ENCODE measurements at places on chromosomes 1 and 21.

GRCh38 chr1:247336390-247336789, 4.7 kb upstream of the ZNF496 start:
- no peaks in the 10 kb centered on the region for H3K27me3 ChIP-seq
- peaks cover 2% of the 10 kb centered on the region for H3K4me1 ChIP-seq
- no peak overlapping the region for H3K27ac ChIP-seq

- peak; percentile 24 for DNase-seq
- H3K36me3 ChIP-seq, result no peaks in the 10 kb centered on the region
- H3K27me3 ChIP-seq, result no peaks in the 10 kb centered on the region
- no peak overlapping the region for H3K27ac ChIP-seq
- H3K4me1 ChIP-seq, result no peaks in the 10 kb centered on the region
Observed at GRCh38 chr1:185790194-185790735, 56.1 kb downstream of the HMCN1 start.

DNA sequence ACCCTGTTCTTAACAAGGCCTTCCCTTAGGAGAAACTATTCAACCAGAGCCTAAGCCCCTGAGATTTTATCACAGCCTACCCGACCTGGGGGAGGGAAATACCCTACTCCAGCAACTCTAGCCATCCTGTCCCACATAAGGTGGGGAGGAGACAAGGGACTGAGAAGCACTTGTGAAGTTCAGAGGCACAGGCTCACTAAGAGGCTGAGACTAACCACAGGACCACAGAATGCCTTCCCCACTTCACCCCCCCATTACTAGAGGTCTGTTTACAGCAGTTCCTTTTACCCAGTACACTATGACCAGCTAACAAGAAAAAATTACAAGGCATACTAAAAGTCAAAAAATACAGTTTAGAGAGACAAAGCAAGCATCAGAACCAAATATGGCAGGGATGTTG, 86.8 kb downstream of the TEX35 start:
- no peaks in the 10 kb centered on the region for H3K27me3 ChIP-seq
- H3K4me1 ChIP-seq, result no peaks in the 10 kb centered on the region
- DNase-seq, result no peak

DNA sequence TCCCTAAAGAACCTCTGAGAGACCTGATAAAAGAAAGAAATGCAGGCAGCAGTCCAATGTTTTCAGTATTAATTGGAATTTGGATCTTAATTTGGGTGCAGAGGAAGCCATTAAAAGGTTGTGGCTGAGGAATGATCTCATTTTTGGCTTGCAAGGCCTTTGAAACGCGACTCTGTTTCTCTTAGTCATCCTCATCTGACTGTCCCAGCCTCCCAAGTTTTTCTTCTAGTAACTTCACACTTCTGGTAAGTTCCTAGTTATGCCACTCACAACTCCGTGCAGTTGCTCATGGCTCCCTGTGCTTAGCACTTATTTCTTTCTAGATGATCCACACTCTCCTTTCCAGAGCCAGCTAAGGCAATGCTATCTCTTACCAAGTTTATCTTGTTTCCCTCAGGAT, 147.4 kb upstream of the USP24 start:
- DNase-seq, result peak; percentile 85
- H3K4me3 ChIP-seq, result no peak overlapping the region
- H3K36me3 ChIP-seq, result no peaks in the 10 kb centered on the region
- peaks cover 7% of the 10 kb centered on the region for H3K4me1 ChIP-seq

DNA sequence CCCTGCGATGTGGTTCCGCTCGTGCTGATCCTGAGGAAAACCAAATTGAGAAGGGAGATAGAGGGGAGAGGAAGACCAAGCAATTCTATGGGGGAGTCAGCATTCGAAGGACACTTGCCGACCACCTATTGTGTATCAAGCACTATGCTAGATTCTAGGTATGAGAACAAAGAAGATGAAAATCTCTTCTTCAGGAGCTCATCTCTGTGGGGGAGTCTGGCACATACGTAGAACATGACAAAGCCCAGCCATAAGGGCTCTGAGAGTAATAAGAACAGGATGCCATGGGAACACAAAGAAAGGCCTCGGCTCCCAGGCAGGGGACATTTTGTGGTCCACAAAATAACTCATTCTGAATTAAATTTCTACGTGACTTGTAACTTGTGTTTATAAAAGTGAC, 83.7 kb downstream of the WLS start:
- no peak overlapping the region for H3K27ac ChIP-seq
- H3K4me1 ChIP-seq, result no peaks in the 10 kb centered on the region
- DNase-seq, result no peak
- H3K4me3 ChIP-seq, result no peak overlapping the region
- H3K27me3 ChIP-seq, result no peaks in the 10 kb centered on the region

GRCh38 chr1:15429701-15430149, 8.5 kb upstream of the CTRC start:
- H3K27ac ChIP-seq, result no peak overlapping the region
- no peak overlapping the region for H3K4me3 ChIP-seq
- H3K36me3 ChIP-seq, result peaks cover 2% of the 10 kb centered on the region
- peaks cover 14% of the 10 kb centered on the region for H3K4me1 ChIP-seq
- no peaks in the 10 kb centered on the region for H3K27me3 ChIP-seq
- DNase-seq, result peak; percentile 67

GRCh38 chr1:12167493-12168429, 970 bp downstream of the TNFRSF1B start:
- DNase-seq, result no peak
- H3K27ac ChIP-seq, result peak overlapping the region; percentile 68
- no peaks in the 10 kb centered on the region for H3K4me1 ChIP-seq
- peaks cover 2% of the 10 kb centered on the region for H3K36me3 ChIP-seq

- DNase-seq, result no peak
- H3K4me1 ChIP-seq, result no peaks in the 10 kb centered on the region
- no peaks in the 10 kb centered on the region for H3K36me3 ChIP-seq
Observed at GRCh38 chr1:212147581-212148033, 112.1 kb downstream of the DTL start.

DNA sequence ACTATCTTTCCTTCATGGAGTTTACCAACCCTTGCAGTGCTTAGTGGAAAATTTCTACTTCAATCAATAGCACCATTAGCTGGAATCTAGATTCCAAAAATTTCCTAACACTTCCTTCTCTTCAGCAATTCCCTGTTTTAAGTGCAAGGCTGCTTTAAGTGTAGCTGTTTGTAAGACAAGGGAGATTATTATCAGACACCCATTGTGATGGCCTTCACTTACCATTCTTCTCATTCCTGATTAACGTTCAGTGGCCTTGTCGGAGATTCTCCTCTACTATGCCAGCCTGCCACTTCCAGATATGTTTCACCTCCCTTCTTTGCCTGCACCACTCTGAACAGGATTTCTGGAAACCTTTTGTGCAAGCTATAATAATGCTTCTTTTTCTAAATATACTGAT, 464.9 kb upstream of the ADGRL2 start:
- H3K4me1 ChIP-seq, result no peaks in the 10 kb centered on the region
- no peaks in the 10 kb centered on the region for H3K36me3 ChIP-seq
- H3K27ac ChIP-seq, result no peak overlapping the region
- no peak for DNase-seq

DNA sequence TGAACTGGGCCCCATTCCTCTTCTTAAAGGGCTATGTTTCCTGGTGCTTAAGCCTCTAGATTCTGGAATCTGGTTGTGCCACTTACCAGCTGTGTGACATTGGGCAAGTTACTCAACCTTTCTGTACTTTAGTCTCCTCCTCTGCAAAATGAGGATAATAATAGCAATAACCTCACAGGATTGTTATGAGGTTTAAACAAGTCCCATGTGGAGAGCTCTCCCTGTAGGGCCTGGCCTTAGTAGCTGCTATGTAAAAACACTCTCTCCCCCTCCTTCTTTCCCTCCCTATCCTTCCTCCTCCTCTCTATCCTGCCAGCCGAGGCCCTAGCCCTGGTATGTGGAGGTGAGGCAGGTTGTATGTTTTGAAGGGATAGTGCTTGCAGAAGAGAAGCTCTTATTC, 8.2 kb upstream of the PEAR1 start:
- H3K4me1 ChIP-seq, result no peaks in the 10 kb centered on the region
- H3K27me3 ChIP-seq, result peaks cover 60% of the 10 kb centered on the region
- DNase-seq, result peak; percentile 18
- no peak overlapping the region for H3K4me3 ChIP-seq
- H3K36me3 ChIP-seq, result no peaks in the 10 kb centered on the region
- H3K27ac ChIP-seq, result no peak overlapping the region

- no peak for DNase-seq
- H3K27ac ChIP-seq, result no peak overlapping the region
- no peak overlapping the region for H3K4me3 ChIP-seq
- no peaks in the 10 kb centered on the region for H3K36me3 ChIP-seq
- no peaks in the 10 kb centered on the region for H3K4me1 ChIP-seq
Observed at GRCh38 chr1:167120899-167121298, 27.0 kb downstream of the STYXL2 start.

- no peaks in the 10 kb centered on the region for H3K27me3 ChIP-seq
- H3K4me1 ChIP-seq, result peaks cover 3% of the 10 kb centered on the region
- peaks cover 17% of the 10 kb centered on the region for H3K36me3 ChIP-seq
- H3K27ac ChIP-seq, result no peak overlapping the region
- no peak overlapping the region for H3K4me3 ChIP-seq
- no peak for DNase-seq
Observed at GRCh38 chr1:11676386-11677103, 4.4 kb downstream of the MAD2L2 start.

- no peak overlapping the region for H3K4me3 ChIP-seq
- H3K36me3 ChIP-seq, result no peaks in the 10 kb centered on the region
- no peaks in the 10 kb centered on the region for H3K27me3 ChIP-seq
- DNase-seq, result peak; percentile 84
- no peaks in the 10 kb centered on the region for H3K4me1 ChIP-seq
Observed at GRCh38 chr1:10679496-10680220, 116.8 kb downstream of the CASZ1 start.

DNA sequence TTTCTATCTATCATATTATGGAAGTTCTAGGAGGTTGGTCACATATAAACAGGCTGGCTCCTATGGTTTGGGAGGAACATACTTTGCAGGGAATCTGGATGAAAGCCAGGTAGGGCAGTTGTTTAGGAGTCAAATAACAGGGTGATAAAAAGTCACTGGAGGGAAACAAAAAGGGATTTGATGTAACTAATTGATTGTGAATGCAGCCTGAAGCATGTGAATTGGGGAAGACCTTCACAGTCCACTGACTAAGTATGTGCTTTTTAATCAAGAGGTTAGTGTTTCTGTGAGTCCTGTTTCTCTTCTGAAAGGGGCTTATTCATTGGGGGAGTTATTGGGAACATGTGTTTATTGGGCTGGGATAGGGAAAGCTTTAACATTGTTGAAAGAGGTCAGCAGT, 41.3 kb downstream of the HMCN1 start:
- H3K36me3 ChIP-seq, result no peaks in the 10 kb centered on the region
- H3K4me1 ChIP-seq, result no peaks in the 10 kb centered on the region
- DNase-seq, result no peak
- H3K27me3 ChIP-seq, result no peaks in the 10 kb centered on the region

DNA sequence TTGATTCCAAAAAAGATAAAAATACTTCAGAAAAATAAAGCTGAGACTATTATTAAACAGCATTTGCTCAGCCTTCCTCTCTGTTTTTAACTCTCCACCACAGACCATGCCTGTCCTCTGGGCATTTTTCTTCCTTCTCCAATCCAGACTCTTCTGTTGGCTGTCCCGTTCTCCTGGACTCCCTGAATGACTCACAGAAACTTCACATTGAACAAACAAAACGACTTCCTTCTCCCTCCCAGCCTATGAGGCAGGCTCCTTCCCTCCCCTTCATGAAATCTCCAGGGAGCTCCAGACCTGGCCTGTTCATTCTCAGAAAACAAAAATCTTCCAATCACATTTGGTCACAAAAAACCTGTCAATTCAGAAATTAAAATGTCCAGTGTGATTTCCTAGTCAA, 421.3 kb downstream of the NPHP4 start:
- no peaks in the 10 kb centered on the region for H3K36me3 ChIP-seq
- H3K4me3 ChIP-seq, result no peak overlapping the region
- no peaks in the 10 kb centered on the region for H3K27me3 ChIP-seq
- no peak for DNase-seq
- H3K27ac ChIP-seq, result no peak overlapping the region

DNA sequence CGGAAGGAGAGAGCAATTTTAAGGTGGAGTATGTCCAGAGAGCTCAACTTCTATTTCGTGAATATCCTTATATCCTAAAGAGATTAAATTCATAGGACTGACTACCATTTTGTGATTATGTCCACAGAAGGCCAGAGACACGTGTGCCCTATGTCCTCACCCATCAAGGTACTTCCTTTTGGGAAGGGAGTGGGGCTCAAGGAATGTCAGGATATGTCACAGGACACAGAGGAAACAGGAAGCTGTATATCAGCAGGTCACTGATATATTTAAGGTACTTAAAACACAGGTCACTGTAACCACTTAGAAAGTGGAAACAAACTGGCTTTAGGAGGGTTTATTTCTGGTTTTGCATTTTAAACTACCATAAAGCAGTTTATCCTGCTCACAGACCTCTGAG, 184.6 kb downstream of the APP start:
- H3K27me3 ChIP-seq, result no peaks in the 10 kb centered on the region
- H3K27ac ChIP-seq, result no peak overlapping the region
- no peaks in the 10 kb centered on the region for H3K4me1 ChIP-seq
- no peak for DNase-seq
- no peak overlapping the region for H3K4me3 ChIP-seq

DNA sequence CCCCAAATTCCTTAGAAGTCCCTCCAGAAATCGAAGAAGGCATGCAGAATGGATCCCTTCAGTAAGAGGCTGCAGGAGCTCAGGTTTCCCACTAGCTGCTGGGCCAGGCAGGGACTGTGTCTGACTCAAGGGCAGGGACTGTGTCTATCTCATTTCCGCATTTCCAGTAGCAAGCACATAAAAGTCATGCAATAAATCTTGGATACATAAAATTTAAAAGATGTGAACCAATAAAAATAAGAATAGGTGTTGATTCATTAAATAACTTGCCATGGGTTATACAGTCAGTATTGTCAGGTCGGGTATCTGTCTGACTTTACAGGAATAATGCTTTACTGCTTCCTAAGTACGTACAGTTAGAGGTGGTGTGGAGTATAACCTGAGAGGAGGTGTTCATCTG, 15.2 kb downstream of the PM20D1 start:
- no peaks in the 10 kb centered on the region for H3K27me3 ChIP-seq
- no peak overlapping the region for H3K4me3 ChIP-seq
- H3K36me3 ChIP-seq, result no peaks in the 10 kb centered on the region
- no peak overlapping the region for H3K27ac ChIP-seq
- H3K4me1 ChIP-seq, result no peaks in the 10 kb centered on the region

- no peak overlapping the region for H3K4me3 ChIP-seq
- peaks cover 8% of the 10 kb centered on the region for H3K4me1 ChIP-seq
Observed at GRCh38 chr1:227768125-227768439, 32.8 kb downstream of the SNAP47 start.

- H3K27ac ChIP-seq, result peak overlapping the region; percentile 10
- H3K4me1 ChIP-seq, result peaks cover 6% of the 10 kb centered on the region
- H3K36me3 ChIP-seq, result no peaks in the 10 kb centered on the region
Observed at GRCh38 chr1:101238031-101238628, 1.3 kb downstream of the S1PR1 start.

- H3K27ac ChIP-seq, result no peak overlapping the region
- H3K36me3 ChIP-seq, result no peaks in the 10 kb centered on the region
- no peak overlapping the region for H3K4me3 ChIP-seq
- no peaks in the 10 kb centered on the region for H3K27me3 ChIP-seq
Observed at GRCh38 chr1:220119043-220119512, 25.1 kb downstream of the IARS2 start.

Measured in fibroblast of lung (primary cell).